ENCODE measurements at places on chromosomes 7 and 10.

DNA sequence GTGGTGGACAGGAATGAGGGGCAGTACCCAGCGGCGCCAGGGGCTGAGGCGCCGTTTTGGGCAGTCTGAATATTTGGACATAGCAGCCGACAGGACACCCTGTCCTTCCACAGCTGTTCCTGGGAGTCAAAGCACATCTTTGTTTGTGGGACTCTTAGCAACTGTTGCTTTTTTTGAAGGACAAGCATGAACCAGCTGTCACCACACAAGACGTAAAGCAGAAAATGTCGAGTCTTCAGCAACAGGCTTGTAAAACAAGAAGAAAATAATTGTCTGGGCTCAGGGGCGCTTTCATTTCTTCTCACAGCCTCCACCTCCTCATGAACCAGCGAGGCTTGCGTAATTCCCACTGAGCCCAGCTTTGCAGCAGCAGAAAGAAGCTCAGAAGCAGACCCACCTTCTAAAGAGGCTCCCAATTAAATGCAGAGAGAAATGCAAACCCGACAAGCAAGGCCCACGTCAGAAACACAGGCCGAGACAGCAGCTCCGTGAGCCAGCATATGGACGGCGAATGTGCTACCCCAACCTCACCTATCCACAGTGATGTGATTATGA lies 68.9 kb upstream of the DNAAF5 start:
- DNase-seq = no peak

- no peak for DNase-seq
Measured at GRCh38 chr10:75512203-75512933, 80.9 kb downstream of the LRMDA start.

DNA sequence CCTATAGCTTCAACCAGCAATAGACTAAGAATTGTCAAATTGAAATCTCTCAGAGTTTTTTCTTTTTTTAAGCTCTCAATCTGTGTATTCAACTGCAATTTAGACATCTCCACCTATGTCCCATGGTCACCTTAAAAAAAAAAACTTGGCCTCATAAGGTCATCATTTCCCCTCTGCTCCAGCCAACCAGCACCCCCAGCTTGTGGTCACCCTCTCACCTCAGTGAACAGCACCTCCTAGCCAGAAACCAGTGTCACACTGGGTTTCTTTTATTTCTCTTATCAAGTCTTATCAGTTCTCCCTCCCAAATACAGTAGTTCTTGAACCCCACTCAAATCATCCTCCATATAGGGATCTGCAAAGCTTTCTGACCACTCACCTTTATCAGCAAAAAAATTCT lies 4.0 kb downstream of the ITGB1 start:
- DNase-seq = no peak

- DNase-seq = no peak
Measured at GRCh38 chr7:47288060-47288459, 293.9 kb downstream of the TNS3 start.

GRCh38 chr10:118840071-118840775 lies 85.5 kb upstream of the CACUL1 start:
- DNase-seq = no peak

- DNase-seq = no peak
Measured at GRCh38 chr7:576524-577277, 57.1 kb upstream of the PDGFA start.

DNA sequence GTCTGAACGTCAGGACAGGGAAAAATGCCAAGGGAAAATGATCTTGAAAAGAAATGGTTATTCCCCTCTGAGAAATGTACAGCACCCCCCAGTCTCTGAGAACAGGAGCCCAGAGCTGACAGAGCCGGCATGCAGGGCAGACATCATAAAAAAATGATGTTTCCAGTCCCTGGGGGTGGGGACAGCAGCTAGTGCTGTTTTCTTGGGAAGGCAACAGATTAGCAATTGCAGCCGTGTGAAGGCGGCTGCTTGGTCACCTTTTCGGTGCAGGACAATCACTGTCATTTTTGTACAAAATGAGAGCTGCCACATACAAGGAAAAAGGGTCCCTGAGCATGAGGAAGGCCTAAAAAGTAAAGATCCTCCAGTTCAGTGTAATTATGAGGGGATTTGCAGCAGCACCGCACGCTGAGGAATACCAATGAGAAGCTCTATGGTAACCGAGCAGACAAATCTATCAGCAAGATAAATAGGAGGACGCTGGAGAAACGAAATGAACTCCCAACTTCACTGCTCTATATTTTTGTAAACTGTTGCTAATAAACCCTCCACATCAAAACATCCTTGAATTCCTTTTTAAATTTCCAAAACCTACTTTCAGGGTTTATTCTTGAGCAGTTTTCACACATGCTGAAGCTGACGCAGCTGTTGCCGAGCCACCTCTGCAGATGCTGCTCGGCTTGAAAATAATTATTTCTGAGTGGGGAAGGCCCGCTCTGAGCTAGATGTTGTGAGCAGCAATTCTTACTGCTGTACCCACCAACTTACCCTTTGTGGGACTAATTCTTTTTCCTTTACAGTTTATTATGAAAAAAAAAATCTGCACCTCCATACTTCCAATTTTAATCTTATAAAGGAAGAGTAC lies 98.2 kb upstream of the NEBL start:
- no peak for DNase-seq

DNA sequence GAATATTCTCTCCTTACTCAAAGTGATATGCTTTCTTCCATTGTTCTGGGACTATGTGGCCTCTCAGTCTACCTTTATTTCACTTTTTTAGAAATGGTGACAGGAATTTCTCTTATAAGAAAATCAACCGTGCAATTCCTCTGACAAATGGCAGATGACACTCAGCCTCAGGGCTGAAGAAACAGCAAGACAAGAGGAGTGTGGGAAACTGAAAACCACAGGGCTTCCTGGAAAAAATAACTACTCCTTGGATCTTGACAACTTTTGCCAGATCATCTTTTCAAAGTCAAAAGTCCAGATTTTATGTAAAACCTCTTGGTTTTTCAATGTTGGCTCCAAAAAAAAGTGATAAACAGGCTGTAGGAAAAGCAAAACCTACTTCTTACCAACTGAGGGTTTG lies 121.5 kb downstream of the TYW1B start:
- DNase-seq = no peak

DNA sequence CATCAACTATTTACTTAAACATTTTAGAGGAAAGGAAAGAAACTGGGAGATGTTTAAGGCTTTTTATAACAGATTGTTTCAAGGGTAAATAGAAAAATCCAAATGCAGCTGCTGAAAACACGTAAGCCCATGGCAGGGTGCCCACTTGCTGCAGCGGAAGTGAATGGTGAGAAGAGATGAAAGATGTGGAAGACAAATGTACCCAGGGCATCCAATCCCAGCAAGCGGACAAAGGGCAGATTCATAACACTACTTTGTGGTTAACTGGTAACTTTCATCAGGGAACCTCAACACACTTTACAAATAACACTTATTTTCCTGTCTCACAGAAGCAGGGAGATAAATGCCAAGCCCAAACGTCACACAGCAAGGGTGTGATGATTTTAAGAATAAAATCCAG lies 358.4 kb downstream of the KCNMA1 start:
- DNase-seq = no peak

GRCh38 chr7:51797371-51797770 lies 480.8 kb upstream of the COBL start:
- no peak for DNase-seq

- DNase-seq = no peak
Measured at GRCh38 chr10:35843524-35844181, 201.6 kb upstream of the FZD8 start.

DNA sequence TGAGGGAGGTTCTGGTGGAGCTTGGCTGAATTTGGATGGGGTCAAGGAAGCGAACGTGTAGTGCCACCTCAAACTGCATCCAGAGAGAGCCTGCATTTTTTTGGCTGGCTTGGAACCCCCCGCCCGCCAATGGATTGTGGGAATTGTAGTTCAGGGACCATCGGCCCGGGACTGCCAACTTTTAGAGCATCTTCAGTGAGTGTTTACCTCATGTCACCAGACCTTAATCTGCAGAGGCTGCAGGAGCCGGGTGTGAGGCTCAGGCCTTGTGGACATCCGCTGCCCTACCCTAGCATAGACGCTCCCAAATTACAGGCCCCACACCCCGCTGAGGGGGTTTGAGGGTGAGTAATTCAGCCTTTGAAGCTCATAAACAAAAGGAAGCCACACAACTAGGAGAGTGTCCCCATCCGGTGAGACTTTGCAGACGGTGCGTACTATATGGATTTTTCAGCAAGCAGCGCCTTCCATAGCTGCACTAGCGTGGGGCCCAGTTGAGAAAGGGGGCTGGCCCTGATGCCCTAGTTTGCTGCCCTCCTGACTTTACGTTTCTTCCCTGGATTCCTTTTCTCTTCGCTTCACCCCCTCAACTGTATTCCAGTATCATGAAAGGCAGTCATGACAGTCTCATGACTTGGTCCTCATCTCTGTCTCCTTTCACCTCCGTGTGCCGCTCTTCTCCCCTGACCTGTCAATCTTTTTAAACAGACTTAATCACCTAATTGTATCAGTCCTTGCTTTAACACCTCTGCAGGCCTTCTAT lies 717 bp downstream of the CNPY4 start:
- peak; percentile 33 for DNase-seq

- DNase-seq = no peak
Measured at GRCh38 chr10:77877441-77878344, 48.9 kb downstream of the DLG5 start.

DNA sequence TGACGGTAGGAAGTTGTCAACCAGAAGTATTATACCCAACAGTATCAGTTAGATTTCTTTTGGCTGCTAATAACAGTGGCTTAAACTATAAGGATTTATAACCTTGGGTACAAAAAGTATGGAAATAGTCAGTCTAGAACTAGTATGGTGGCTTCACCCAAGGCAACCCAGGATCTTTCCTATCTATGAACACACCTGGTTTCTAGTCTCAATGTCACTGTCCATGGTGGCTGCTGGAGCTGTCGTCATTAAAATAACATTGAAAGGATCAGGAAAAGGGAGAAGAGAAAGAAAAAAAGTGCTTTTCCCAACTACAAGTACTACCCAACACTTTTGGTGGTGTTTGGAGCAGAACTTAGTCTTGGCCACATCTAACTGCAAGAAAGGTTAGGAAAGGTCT lies 27.7 kb downstream of the PHTF2 start:
- DNase-seq = no peak

DNA sequence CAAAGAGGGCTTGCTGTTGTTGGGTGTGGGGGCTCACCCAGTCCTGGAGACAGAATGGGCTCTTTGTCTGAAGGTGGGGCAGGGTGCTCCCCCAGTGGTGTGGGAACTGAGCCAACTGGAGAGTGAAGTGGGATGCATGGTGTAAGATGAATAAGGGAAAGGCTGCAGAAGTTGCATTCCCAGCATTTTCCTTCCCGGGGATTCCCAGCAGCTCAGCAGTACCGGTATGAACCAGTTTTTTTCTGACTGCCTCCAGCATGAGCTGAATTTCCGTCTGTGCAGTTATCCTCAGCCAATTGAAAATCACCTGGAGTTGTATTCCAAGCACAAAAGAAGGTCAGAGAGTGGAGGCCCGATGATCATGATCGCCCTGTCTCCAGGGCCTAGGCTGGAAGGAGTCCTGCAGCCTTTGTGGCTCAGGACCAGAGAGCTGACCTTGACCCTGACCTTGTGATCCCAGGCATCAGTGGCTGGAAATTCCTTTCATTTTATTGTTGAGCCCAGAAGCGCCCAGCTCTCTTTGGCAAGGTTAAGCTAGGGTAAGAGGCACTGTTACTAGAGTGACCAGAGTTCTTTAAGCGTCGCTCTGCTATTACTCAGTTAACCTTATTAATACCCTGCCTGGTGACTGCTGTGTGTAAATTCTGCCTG lies 33.4 kb downstream of the OGDH start:
- DNase-seq = no peak

GRCh38 chr7:63037242-63037641 lies 961.4 kb upstream of the ZNF722 start:
- DNase-seq = no peak

GRCh38 chr7:113083132-113083815 lies 3.4 kb downstream of the GPR85 start:
- no peak for DNase-seq

DNA sequence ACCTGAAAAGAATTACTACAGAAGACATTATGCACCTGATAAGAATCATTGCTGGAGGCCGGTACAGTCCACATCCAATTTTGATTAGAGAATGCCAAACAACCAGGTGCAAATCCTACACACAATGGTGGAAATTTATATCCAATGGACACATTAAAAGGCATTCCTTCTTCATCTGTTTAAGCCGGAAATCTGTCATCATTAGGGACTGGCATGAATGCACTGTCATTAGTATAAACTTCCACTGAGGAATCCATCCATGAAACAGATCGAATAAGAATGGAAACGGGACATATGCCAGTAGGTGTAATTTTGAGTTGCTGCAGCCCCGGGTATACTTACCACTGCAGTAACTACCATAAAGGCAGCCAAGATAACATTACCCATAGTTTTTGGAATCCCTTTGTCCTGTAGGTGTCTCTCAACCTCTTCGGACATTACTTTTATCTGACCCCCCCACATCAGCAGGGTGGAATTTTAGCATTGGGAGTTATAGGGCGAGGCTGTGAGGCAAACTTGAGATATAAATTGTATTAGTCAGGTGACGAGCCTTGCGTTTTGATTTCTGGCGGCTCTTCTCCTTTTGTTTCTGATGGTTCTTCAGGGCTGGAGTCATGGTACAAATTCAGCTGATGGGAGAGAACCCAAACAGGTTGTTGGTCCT lies 36.5 kb upstream of the AKR1C2 start:
- DNase-seq = no peak
